ENCODE measurements at places on chromosomes 3 and 15. TPM values are rescaled to one million over a fixed set of nuclear protein-coding genes. Genes with fewer than 3 reads are reported as not detected.

DNA sequence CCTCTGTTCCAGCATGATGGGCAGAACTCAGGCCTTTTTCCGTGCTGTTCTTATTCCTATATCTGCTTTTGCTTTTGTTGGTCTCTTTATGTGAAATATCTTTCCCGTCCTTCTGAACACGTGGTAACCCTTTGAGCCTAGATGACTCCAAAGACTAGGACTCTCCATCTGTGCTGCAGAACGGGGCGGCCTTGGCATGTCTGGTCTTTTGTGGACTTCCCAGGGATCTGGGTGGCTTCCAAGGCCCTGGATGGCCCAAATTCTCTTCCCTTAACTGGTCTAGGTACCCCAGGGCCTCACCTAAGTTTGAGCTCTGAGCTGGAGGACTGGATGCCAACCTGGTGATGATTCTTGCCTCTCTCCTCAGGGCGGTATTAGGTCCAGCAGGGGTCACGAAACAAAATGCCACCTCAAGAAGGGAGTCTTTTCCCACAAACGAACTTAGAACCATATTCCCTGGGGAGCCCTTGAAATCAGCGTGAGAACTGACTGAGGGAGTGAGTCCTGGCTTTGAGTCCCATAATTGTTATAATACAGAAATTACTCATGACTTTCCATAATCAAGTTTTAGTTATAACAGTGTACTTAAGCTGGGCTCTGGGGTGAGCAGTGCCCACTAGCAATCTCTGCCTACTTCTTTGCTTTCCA is 13.8 kb downstream of the TLNRD1 start:
- DNase-seq = no peak

GRCh38 chr3:42149975-42150374 is 58.8 kb downstream of the TRAK1 start:
- peak; percentile 97 for DNase-seq

DNA sequence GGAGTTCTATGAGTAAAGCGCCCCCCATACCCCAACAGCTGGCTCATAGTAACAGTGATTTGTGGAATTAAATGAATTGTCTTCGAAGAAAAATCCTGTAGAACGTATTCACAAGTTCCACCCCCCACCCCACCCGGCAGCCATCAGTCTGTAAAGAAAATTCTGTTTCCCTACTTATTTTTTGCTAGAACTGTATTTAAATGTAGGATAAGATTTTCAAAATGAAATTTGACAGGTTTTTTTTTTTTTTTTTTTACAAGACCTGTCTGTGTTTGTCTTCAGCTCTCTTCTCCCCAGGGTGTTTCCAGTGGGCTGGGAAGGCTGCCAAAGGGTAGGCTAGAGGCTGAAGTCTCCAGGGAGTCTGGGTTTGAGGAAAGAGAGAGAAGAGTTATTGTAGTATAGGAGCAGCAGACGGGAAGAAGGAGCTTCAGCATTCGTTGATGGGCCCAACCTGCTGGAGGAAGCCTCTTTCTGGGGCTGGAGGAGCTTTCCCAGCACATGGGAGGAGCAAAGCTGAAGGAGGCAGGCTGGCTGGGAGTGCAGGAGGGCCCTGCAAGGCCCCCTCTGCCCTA is 130.6 kb upstream of the SEMA6D start:
- DNase-seq = no peak

DNA sequence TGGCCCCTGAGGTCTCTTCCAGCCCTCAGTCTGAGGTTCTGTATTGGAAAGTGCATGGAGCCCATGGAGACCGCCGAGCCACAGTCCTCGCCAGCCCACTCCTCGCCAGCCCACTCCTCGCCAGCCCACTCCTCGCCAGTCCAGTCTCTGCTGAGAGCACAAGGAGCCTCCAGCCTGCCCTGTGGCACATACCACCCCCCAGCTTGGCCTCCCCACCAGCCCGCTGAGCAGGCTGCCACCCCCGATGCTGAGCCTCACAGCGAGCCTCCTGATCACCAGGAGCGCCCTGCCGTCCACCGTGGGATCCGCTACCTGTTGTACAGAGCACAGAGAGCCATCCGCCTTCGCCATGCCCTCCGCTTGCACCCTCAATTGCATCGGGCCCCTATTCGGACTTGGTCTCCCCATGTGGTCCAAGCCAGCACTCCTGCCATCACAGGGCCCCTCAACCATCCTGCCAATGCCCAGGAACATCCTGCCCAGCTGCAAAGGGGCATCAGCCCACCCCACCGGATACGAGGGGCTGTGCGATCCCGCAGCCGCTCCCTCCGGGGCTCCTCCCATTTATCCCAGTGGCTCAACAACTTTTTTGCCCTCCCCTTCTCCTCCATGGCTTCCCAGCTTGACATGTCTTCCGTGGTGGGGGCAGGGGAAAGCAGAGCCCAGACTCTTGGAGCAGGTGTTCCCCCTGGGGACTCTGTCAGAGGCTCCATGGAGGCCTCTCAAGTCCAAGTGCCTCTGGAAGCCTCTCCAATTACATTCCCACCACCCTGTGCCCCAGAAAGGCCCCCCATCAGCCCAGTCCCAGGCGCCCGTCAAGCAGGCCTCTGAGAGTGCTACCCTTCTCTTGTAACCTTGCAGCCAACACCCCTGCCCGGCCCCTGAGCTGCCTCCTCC is 40.9 kb downstream of the PML start:
- no peak for DNase-seq

DNA sequence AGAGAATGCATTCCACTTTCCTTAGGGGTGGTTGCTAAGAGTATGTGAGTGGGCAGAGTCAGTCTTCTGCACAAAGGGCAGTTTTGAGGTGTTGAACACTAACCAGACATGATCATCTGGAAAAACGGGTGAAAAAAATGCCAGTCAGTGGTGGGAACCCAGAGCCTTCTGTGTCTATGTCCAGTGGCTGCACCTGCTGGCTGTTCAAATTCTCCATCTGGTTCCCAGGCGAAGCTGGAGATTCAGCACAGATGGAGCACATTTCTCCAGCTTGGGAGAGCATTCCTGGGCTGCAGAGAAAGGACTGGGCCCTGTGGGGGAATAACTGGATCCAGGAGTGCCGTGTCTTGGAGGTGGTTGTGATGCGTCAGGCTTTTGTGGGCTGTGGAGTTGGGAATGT is 74.1 kb downstream of the TRAK1 start:
- no peak for DNase-seq

GRCh38 chr15:77001966-77002365 is 7.0 kb downstream of the PSTPIP1 start:
- DNase-seq = no peak

The CRABP1 gene
- total RNA-seq = 116 TPM

The NSMCE3 gene
- 7.0 TPM for total RNA-seq

The XCR1 gene
- not detected for total RNA-seq

The PPM1L gene
- 2.0 TPM for total RNA-seq

The UNC13C gene
- 3.2 TPM for total RNA-seq

The PLS1 gene
- 23.6 TPM for total RNA-seq

The STAB1 gene
- 0.63 TPM for total RNA-seq

The PCSK6 gene
- 69.5 TPM for total RNA-seq

The HESX1 gene
- 1.5 TPM for total RNA-seq

The FGF7 gene
- not detected for total RNA-seq

The DNAJC17 gene
- 26.3 TPM for total RNA-seq

The TBC1D23 gene
- total RNA-seq = 39.8 TPM

The SLC28A2 gene
- total RNA-seq = 0.11 TPM

All from Caco-2 (cell line).